ENCODE measurements at places on chromosomes 7 and 10.

DNA sequence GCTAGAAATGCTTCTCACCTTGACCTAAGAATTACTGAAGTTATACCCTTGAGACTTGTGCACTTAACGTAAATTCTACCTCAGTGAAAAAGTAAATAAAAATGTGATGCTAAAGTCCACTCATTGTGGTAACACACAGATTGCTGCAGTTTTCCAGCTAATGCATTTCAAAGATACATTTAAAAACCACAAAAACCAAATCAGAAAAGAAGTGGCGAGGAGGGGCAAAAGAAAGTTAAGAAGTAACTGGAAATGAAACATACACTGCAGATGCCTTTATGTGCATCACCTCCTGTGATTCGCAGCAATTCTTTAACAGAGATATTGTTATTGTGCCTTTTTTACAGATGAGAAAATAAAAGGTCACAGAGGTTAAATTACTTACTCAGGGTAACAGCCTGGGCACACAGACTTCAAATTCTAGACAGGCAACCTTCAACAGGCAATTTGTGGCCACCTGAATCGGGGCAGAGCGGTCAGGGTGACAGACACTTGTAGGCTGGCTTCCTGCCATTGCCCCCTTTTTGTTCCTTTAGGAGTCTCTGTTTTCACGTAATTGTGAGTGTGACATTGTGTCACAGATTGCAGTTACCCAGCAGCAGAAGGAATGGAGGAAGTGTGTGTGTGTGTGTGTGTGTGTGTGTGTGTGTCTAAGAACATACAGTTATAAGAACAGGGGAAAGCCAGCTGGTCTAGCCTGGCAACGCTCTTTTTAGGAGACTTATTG is 1.9 kb downstream of the WIPF3 start:
- DNase-seq = no peak

DNA sequence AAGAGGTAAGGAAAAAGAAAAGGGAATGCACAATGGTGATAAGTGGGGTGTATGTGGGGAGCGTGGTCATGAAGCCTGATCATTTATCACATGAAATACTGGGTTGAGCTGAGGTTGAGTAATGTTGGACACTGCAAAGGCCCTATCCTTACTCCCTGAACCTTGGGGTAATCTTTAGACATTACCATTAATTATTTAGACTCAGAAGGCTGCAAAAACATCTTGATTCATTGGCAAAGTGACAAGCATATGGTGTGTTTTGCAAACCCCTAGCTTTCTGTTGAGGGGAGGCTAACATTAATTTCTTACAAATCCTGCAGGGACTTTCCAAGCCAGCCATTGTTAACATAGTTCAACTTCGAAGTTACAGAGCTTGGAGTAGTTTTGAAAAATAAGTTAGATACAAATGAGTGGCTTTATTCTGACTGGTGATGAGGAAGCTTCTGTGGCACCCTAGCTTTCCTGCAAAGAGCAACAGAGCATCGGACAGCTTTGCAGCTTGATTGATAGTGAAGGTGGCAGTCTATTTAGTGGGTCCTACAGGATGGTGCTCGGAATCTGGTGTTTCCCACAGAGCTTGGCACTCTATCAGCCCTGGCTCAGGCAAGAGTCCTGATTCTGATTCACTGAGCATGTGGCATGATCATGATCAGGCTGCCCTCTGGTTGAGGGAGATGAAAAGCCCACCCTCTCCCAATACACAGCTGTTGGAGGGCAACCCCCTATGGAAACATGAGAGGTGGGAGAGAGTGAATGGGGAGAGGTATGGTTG is 153.7 kb upstream of the NPVF start:
- no peak for DNase-seq

DNA sequence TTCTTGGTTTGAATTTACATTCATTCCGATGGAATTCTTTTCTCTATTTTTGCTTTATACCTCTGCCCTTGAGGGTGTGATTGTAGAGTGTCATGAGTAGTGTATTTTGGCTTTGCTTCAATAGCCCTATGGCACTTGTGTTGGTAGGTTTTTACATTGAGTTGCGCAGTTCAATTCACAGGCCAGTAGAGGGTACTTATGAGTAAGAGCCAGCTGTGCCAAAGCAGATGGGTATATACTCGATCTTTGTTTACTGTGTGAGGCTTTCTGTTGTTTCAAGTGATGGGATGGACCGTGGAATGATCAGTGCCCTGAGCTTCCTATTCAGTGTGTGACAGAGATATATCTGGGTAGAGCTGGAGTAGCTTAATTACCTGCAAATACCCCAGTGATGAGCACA is 4.3 kb upstream of the AKR1C3 start:
- DNase-seq = no peak

- no peak for DNase-seq
These were observed 597 bp downstream of the APBB1IP start for GRCh38 chr10:26438534-26439341.

DNA sequence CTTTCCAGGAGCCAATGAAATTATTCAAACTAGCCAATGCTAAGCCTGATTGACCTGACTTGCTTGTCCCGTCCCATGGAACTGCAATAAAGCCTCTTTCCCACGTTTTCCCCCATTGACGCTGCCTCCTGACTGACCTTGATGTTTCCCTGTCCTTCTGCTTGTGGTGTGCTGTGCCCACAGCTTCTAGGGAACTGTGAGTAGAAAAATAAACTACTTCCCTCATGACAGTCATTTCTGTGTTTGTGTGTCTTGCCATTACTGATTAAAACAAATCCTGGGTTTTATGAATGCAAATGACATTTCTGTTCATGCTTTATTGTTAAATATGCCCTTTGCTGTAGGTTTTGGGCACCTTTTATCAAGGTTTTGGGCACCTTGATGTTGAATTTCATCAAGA is 91.3 kb upstream of the ABI1 start:
- no peak for DNase-seq

DNA sequence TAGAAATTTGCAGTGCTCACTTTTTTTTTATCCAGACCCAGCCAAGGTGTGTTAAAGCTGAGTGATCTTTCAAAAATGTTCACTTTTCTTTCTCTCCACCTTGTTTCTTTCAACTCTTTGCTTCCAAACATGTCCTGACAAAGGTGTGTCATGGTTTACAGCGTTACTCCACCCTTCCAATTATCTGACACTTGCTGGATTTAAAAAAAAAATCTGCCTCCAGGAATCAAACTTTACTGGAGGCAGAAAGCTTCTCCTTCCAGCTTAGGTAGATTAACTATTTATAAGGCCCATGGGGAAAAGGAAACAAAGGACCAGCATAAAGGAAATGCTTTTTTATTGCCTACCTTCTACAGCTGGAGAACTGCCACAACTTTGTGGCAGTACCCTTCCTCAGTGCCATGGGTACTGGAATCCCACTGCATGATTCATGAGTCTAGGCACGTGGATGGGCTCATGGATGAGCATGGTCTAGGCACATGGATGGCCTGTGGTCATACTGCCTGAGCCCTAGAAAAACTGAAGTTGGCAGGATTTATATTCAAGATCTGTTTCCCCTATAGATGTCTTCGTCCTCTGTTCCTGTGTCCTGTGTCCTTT is at the start of gene COL17A1:
Gene COL17A1 (minus strand): TSS at position 80 of the 600 bp plus-strand sequence. CDS start 5,207 bp downstream, outside the sequence.
- DNase-seq = no peak

DNA sequence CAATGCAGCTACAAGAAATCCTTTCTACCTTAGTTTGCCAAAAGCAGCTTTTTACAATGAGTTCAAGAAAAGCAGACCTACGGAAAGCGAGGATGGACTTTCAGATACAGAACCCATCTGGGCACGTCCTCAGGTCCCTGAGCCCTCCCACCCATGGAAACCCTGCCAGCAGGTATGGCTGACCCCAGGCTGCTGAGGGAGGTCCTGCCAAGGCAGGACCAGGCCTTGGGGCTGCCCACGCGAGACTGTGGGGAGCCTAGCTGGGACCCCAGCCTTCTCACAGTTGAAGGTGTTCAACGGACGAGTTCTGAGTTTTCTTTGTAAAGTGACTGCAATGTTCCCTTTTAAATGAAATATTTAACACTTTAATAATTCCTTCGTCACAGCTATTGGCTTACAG is 245.0 kb downstream of the MGMT start:
- DNase-seq = no peak

- DNase-seq = no peak
These were observed 103.3 kb upstream of the PFKP start for GRCh38 chr10:2963889-2964631.

GRCh38 chr7:157013101-157013500 is 2.6 kb upstream of the MNX1 start:
- DNase-seq = no peak

DNA sequence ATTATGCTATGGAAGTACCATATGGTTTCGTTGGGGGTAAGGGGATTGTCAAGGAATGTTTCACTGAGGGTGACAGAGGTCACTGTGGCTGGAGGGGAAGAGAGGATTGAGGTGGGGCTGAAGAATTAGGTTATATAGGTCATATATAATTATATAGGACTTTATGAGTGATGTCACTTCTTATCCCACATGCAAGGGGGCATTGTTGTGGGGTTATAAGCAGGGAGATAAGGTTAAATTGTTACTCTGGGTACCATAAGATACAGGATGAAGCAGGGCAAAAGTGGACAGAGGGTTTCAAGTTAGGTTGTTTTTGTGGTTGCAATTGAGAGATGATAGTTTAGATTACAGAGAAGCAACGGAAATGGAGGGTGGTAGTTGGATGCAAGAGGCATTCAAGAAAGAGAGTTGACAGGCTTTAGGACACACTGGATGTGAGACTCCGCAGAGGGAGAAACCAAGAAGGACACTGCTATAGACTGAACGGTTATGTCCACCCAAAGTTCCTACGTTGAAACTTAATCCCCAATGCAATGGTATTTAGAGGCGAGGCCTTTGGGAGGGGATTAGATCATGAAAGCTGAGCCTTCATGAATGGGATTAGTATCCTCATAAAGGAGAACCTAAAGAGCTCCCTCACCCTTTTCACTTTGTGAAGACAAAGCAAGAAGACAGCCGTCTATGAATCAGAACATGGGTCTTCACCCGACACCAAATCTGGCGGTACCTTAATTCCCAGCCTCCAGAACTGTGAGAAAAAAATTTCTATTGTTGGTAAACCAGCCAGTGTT is 7.0 kb upstream of the PRR15 start:
- DNase-seq = no peak

GRCh38 chr7:762885-763284 is 35.8 kb upstream of the PRKAR1B start:
- no peak for DNase-seq

- no peak for DNase-seq
These were observed 478.3 kb downstream of the TNS3 start for GRCh38 chr7:47103498-47104205.

GRCh38 chr7:122460936-122461335 is 156.4 kb upstream of the FEZF1 start:
- no peak for DNase-seq

GRCh38 chr10:27143686-27144085 is 10.5 kb downstream of the YME1L1 start:
- DNase-seq = no peak

- DNase-seq = peak; percentile 31
These were observed at the start of gene RGR for GRCh38 chr10:84244651-84245270. RGR (plus strand) TSS chr10:84245053; CDS start chr10:84245091, 38 bp downstream.

- DNase-seq = peak; percentile 1
These were observed 523 bp downstream of the PURB start for GRCh38 chr7:44884621-44885393.

DNA sequence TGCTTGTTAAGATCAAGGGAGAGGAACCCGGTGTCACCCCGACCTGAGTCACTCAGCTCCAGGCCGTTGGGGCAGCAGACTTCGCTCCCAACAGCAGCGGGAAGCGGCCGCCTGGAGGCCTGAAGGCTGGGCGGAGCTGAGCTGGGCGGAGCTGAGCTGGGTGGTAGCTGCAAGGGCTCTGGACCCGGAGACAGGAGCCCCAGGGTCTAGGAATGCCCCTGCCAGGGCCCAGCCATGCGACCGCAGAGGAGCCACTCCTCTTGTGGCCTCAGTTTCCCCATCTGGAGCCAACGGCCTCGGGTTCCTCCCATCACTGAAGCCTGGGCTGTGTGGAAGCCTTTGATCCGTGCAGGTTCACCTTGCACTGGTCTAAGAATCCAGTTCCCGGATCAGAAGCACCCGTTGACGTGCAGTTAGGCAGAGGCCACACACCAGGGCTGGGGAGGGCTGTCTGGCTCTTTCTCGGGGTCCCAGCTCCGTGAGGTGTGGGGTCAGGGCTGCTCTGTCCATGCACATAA is 21.9 kb upstream of the DPYSL4 start:
- no peak for DNase-seq

GRCh38 chr10:28669227-28670173 is 7.8 kb upstream of the BAMBI start:
- no peak for DNase-seq

DNA sequence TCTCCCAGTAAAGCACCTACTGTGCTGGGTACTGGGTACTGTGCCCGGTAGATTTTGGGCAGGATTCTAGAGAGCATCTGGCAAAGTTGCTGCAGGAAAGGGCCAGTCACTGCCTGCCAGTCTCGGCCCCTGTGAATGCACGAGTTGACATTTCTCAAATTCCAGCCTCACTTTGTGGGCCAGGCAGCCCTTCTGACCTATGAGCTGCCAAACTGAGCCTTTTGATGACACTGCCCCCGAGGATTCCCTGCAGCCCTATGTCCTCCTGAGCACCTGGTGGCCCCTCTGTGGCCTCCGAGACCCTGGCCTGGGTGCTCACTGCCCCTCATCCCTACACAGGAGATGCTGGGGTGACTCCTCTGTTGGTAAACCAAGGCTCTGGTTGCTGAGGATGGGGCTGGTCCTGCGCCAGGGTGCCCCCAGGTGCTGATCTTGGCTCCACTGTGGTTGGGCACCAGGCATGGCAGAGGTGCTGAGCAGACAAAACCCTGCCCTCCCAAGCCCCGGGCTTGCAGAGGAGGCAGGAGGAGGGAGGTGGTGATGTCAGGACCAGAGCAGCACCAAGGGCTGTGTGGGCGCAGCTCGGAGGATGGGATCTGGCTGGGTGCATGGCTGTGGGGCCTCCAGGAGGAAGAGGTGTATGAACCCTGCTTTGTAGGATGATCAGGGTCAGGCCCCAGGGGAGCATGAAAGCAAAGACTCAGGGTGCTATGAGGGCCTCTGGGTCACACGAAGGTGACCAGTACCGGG is 16.2 kb downstream of the LHPP start:
- DNase-seq = no peak

DNA sequence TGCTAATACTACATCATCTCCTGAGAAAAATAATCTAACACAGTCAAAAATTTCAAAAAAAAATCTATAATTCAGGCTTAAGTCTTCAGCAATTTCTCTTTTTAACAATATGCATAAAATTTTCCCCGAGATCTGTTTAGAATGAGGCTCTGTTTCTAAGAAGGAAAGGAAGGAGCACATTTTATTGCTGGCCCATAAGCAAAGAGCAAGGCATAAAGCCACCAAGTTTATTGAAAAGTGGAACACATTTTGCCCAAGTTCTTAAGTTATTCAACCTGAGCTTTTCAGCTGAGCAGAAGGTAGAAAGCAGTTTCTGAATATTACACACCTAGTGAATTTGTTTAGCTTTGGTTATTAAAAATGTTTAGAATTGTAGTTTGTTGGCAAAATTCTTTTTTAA is 73.9 kb downstream of the AGMO start:
- DNase-seq = no peak

Data from NCI-H2171 (cell line).